ENCODE measurements at places on chromosomes 6 and 20.

GRCh38 chr6:36243562-36244212 is 26.2 kb upstream of the PNPLA1 start:
- no peak for DNase-seq

DNA sequence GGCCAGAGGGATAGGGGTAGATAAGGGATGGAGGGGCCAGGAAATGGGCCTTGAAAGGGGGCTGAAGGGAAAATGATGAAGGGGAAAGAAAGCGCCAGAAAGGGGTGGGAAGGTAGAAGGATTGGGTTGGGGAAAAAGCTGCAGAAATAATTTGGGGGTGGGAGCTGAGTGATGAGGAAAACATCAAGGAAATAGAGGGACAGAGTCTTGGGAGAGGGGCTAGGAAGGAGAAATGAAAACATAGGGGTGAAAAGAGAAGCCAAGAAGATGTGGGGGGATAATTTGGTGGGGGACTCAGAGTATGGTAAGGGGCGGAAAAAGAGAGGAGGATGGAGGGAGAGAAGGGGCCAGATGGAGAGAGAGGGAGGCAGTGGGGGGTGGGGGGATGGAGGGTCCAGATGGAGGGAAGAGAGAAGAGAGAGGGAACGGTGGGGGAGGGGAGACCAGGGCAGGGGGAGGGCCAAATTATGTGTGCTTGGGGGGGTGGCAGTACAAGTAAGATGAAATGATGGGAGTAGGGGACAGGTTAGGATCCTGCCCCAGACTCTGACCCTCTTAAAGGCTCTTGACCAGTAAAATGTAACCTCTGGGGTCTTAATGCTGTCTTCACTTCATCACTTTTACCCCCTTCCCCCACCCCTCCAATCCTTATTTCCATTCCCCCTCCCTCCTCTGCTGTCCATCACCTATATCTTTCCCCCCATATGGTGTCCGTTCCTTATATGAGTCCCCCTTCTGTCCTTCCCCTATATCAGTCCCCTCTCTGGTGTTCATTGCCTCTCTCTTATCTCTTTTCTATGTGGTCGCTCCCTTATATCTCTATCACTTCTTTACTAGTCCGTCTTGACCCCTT is 852 bp downstream of the SYNGAP1 start:
- no peak for DNase-seq

DNA sequence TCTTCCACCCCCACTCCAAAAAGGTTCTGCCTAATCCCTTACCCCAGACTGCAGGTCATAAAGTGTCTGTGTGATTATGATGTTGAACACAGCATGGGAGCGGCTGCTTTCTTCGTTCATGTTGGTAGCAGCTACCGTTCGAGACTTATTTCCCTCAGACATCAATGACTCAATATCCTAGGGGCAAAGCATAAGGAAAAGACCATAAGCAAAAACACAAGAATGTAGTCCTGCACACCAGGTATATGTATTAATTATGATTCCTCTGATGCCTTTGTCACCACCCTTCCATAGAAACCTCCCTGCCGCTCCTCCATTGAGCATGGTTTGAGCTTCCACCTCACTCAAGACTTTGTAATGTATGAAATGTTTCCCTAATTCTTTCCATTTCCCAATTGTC is 137.2 kb downstream of the KIF13A start:
- DNase-seq, result no peak

GRCh38 chr20:56411759-56412472 is at the start of gene CASS4:
Gene CASS4, plus strand, starts transcription at chr20:56412260. Its CDS starts 199 bp downstream, at chr20:56412459.
- DNase-seq, result peak; percentile 35

DNA sequence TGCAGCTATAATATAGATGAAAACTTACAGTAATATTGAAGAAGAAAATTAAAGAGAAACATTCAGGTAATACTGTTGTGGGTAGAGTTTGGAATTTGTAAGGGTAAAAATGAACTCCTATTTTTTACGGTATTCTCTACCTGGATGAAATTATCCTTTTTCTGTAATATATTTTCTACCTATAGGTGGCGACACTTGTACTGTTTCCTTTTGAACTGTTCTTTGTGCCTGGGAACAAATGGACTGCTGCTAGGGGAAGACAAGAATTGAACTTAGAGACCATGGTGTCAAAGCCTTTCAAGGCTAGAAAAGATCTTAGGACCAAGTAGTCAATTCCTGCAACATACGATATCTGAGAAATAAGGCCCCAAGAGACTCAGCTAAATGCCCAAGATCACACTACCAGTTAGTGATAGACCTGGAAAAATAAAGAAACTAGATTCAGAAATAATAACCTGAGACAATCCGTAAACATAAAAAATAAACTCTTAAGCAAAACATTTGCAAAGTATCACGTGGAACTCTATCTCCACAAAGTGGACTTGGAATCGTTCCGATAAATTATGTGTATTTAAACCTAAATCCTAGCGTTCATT is 383.8 kb downstream of the TFAP2A start:
- no peak for DNase-seq

- no peak for DNase-seq
Observed at GRCh38 chr20:3309226-3309625, 70.2 kb upstream of the SLC4A11 start.

- no peak for DNase-seq
Observed at GRCh38 chr6:54058236-54058635, 53.0 kb upstream of the MLIP start.

DNA sequence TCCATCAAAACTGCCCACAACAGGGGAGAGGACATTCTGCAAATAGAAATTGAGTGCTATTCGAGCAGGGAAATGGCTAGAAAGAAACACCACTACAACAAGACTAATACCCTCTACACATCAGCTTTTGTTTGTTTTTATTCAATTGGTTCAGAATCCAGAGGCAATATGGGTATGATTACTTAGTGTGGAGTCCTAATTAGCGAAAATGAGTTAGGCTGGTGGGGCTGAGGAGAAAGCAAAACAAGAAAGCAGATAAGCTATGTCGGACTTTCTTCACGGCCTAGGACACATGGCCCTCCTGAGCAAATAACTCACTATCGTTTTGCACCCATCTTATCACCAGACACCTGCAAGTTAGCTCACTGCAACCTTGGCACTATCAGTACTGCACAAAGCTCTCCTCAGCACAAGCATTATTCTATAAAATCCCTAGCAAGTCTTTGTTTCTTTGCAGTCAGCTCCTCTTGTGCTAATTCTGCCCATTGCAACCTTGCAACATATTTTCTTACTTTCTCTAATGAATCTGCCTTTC is 31.3 kb upstream of the SH3BGRL2 start:
- no peak for DNase-seq

DNA sequence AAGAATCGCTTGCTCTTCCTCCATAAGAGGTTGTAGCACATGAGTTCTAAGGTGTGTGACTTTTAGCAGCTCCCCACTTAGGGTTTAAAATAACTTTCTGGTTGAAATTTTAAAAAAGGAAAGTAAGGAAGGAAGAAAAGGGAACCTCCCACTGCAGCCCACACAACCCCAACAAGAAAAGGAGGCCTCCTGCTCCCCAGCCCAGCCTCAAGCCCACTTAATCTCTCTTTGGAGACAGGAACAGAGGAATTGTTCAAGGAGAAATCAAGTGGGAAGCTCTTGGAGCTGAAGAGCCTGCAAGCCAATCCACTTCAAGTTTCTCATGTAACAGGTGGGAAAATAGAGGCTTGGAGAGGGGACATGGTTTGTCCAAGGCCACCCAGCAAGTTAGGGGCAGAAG is 39.1 kb upstream of the PREX1 start:
- DNase-seq, result no peak
